NCI-H1105 treated with DMSO at 0.1 percent for 48 hours (cell line): ENCODE measurements at places on chromosomes 6 and 20.
A peak's percentile ranks its signal among the peaks of the same experiment; 100 is the strongest.

DNA sequence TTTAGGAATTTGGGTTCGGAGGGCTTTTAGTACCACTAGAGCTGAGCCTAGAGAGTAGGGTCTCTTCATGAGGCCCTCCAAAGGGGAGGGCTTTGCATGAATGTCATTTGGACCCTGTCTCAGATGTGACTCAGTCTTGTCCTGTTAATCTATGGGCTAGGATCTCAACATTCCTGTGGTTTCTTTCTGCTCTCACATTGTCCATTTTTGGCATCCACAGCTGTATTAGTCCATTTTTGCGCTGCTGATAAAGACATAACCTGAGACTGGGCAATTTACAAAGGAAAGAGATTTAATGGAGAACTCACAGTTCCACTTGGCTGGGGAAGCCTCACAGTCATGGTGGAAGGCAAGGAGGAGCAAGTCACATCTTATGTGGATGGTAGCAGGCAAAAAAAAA is 61.0 kb downstream of the CRYBG1 start:
- no peak for DNase-seq

GRCh38 chr6:140217283-140217682 is 842.8 kb upstream of the CITED2 start:
- DNase-seq: no peak

GRCh38 chr6:148830614-148831013 is 83.8 kb downstream of the UST start:
- no peak for DNase-seq

- DNase-seq: no peak
These were observed 27.9 kb upstream of the ZFP64 start for GRCh38 chr20:52219441-52219840.

- DNase-seq: no peak
These were observed 177.0 kb downstream of the BACH2 start for GRCh38 chr6:90119618-90120017.

DNA sequence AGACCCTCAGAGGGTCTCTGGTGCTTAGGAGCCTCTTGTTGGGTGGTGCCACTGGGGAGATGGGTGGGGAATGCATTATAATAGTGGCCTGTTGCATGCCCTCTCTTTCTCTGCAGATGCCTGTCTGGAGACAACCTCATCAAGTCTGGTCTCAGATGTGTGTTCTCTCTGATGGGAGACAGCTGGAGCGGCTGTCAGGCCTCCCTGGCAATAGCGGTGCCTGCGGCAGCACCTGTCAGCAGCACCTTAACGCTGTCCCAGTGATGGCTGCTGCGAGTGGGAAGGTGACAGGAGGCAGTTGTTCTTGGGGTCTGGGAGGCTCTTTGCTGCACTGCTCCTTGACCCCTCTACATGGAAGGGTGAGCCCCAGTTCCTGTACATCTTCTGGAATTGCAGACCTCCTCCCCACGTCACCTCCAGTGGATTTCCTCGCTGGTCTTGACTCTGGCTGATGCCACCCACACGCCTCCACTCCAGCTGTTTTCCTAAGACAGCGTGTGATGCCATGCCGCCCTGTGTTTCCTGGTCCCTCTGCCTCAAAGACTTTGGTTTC is 63.3 kb upstream of the BLCAP start:
- DNase-seq: no peak

- no peak for DNase-seq
These were observed 12.9 kb downstream of the BANF2 start for GRCh38 chr20:17712708-17713107.

DNA sequence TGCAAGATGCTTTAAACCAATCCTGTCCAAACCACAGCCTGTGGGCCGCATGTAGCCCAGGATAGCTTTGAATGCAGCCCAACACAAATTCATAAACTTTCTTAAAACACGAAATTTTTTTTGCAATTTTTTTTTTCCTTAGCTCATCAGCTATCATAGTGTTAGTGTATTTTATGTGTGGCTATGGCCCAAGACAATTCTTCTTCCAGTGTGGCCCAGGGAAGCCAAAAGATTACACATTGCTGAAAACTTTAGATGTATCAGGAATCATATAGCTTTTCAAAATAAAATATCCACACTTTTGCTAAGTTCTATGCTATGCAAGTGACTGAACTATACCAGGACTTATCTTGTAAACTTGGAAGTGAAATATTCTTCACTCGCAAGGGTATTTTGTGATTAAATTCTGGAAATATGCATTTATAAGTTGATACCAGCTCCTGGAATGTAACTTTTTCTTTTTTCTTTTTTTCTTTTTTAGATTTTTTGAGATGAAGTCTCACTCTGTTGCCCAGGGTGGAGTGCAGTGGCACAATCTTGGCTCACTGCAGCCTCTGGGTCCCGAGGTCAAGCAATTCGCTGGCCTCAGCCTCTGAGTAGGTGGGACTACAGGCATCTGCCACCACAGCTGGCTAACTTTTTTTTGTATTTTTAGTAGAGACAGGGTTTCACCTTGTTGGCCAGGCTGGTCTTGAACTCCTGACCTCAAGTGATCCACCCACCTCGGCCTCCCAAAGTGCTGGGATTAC is 49.8 kb downstream of the MTHFD1L start:
- no peak for DNase-seq

GRCh38 chr20:9236458-9236857 is 167.6 kb downstream of the PLCB4 start:
- DNase-seq: no peak

GRCh38 chr6:144176043-144176442 is 25.7 kb downstream of the STX11 start:
- no peak for DNase-seq

DNA sequence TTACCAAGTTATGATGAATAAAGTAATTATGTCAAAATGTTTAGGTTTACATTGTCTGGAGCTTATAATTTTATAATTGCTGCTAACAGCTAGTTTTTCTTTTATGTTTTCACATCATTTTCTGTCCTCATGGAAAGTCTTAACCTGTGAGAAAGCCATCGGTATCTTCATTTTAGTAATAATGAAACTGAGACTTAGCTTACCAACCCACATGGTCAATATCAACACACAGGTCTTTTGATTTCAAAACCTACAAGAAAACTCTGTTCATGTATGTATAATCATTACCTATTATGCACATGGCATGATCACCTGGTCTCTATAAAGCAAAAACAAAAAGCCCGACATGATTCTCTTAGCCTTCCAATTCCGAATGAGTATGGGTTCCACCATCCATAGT is 61.9 kb downstream of the KCNQ5 start:
- DNase-seq: no peak

GRCh38 chr6:2363211-2363610 is 117.8 kb upstream of the GMDS start:
- no peak for DNase-seq

- no peak for DNase-seq
These were observed 95.2 kb downstream of the CDK19 start for GRCh38 chr6:110720066-110720465.

GRCh38 chr6:28474441-28475219 is 31.3 kb upstream of the ZSCAN23 start:
- peak; percentile 63 for DNase-seq

DNA sequence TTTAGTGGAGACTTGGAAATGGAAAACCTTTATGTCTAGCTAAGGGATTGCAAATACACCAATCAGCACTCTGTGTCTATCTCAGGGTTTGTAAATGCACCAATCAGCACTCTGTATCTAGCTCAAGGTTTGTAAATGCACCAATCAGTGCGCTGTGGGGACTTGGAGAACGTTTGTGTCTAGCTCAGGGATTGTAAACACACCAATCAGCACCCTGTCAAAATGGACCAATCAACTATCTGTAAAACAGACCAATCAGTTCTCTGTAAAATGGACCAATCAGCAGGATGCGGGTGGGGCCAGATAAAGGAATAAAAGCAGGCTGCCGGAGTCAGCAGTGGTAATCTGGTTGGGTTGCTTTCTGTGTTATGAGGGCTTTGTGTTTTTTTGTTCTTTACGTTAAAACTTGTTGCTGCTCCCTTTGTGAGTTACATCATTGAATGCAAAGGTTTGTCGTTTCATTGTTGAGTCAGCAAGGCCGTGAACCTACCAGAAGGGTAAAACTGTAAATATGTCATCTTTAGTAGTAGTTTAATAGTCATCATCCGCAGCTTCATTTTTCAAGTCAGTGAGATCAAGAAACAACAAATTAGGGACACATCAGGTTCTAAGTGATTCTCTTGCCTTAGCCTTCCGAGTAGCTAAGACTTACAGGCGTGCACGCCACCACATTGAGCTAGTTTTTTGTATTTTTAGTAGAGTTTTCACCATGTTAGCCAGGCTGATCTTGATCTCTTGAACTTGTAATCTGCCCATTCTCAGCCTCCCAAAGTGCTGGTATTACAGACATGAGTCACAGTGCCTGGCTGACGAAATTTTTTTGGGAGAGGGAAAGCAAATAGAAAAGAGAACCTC is 22.7 kb upstream of the NUP153 start:
- no peak for DNase-seq

- DNase-seq: no peak
These were observed 156.6 kb downstream of the RALGAPA2 start for GRCh38 chr20:20555838-20556237.

DNA sequence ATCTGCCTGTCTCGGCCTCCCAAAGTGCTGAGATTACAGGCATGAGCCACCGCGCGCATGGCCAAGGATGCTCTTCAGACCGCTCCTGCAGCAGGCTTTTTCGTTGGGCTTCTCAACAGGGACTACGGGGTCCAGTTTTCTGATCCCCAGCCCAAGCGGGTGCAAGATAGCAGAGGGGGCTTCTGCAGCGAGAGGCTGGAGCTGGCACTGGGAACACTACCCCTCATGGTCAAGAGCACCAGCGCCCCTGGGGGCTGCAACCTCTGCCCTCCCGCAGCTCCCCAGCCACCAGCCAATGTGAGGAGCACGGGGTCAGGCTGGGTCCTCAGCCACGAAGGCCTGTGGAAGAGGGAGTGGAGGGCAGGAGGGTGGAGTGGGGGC is 6.0 kb downstream of the CTSZ start:
- no peak for DNase-seq

DNA sequence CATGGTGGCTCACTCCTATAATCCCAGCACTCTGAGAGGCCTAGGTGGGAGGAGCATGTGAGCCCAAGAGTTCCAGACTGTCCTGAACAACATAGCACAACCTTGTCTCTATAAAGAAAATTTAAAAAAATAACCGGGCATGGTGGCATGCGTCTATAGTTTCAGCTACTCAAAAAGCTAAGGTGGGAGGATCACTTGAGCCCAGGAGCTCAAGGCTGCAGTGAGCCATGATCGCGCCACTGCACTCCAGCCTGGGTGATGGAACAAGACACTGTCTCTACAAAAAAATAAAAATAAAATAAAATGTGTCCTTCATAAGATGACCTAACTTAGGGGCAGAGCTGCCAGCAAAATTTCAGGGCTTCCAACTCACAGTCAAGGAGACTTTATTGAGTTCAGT is 12.6 kb downstream of the ID4 start:
- DNase-seq: no peak

DNA sequence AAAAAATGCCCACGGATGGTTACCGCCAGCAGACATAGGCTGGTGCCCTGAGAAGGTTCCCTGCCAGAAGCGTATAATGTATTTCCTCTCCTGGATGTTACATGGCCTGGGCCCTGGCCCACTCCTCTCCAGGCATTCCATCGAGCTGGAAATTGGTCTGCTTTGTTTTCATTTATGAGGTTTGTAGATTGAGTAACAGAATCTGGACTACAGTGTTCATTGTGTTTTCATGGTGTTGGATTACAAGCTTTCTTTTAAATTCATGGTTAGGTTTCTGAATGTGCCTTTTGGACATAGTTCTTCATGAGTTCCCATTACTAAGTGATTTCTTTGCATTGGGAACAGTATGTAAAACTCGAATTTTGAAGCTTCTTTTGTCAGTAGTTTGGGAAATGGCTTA is 6.4 kb downstream of the TIAM2 start:
- no peak for DNase-seq

DNA sequence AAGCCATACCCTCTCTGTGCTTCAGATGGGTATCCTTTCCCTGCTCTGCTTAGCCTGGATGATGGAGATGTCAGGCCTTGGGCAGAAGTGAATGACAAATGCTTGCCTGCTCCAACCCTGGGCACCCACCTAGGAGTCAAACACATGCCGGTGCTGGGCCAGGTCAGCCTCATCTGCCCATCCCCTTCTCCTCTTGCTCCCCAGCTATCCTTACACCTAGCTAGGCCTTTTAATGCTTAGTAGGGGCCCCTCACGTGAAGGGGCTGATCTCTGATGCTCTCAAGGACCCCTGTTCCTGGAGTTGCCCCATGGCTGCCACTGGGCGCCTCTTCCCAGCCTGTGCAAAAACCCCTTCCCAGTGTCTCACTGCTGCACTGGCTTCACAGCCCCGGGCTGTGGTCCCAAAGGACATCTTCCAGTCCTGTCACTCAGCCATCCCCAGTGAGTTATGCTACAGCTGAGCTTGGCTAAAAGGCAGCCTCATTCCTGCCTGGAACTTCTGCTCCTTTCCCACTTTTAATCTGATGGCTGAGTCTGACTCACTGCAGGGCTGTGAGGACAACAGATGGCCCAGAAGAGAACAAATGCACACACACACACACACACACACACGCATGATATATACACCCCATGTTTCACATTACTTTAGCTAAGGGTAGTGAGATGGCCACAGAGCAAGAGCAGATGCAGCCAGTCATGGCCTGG is 12.8 kb upstream of the SDCBP2 start:
- no peak for DNase-seq

DNA sequence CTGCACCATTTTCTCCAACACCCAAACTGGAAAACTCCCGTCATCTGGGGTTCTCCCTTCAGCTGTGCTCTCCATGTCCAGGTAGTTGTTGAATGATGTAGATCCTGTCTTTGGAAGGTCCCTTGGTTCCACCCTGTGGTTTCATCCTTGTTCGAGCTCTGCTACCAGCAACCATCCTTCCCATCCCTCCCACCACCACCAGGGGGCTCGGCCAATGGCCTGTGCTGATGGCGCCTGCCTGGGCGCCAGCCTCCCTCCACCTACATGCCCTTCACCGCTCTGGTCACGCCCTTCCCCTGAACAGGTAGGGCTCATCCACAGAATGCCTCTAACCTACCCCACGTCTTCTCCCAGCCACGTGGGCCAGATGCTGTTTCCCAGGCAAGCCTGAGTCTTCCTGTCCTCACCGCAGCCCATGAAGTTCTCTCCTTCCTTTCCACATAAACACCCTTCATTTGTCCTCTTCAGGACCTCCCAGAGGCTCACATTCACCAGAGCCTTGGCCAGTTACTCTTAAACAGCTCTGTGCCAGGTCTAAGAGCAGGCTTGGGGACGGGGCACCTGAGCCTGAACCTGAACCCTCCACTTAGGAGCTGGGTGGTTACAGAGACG is 75.1 kb upstream of the DUSP22 start:
- DNase-seq: no peak

- no peak for DNase-seq
These were observed 25.1 kb downstream of the SERPINB9 start for GRCh38 chr6:2877960-2878359.

DNA sequence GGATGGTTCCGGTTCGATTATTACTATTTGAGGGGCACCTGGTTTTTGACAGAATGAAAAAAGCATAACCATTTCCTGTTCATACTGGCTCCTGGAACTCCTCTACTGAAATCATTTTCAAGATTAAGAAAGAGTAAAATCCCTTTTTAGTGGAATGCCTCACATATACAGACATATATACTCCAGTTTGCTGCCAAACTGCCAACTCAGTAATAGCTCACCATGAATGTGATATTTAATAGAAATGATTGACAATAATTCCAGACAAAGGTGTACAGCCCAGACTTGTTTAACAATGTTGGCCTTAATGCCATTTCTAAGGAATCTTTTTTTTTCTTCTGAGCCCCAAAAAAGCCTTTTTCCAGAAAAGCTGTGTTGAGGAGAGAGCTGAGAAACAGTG is 93.1 kb downstream of the JAG1 start:
- DNase-seq: no peak
